ENCODE measurements at places on chromosomes 2 and 18. TPM values are rescaled to one million over a fixed set of nuclear protein-coding genes. Genes with fewer than 3 reads are reported as not detected.

The MC5R gene
- not detected for total RNA-seq

The OXER1 gene
- not detected for total RNA-seq

The GREB1 gene
- 0.11 TPM for total RNA-seq

- DNase-seq = no peak
Measured at GRCh38 chr2:202486351-202486750, 110.2 kb downstream of the BMPR2 start.

DNA sequence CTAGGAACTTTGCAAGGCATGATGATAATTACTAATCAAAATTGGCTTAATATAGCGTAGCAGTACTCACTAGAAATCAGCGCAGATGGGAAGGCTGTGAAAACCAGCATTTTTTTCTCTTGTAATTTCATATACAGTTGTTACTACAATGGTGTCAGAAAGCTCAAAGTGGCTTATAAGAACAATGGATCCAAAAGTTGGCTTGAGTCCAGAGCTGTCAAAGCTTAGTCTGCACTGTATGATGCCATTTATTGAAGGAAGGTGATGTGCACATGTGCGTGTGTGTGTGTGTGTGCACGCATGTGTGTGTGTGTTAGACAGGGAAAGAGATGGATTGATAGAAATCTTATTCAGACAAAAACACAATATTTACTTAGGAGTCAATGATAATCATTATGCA lies 341.3 kb downstream of the TGIF1 start:
- DNase-seq = no peak

All from foreskin keratinocyte (primary cell).